ENCODE measurements at places on chromosomes 1 and 21. TPM values are rescaled to one million over a fixed set of nuclear protein-coding genes. Genes with fewer than 3 reads are reported as not detected.
A peak's percentile ranks its signal among the peaks of the same experiment; 100 is the strongest.

- no peak for DNase-seq
Measured at GRCh38 chr1:112636597-112637253, 17.1 kb downstream of the CAPZA1 start.

- peak; percentile 57 for DNase-seq
Measured at GRCh38 chr1:17883136-17883535, 128.0 kb downstream of the ACTL8 start.

- DNase-seq: no peak
Measured at GRCh38 chr1:41046347-41046775, 24.8 kb upstream of the SLFNL1 start.

DNA sequence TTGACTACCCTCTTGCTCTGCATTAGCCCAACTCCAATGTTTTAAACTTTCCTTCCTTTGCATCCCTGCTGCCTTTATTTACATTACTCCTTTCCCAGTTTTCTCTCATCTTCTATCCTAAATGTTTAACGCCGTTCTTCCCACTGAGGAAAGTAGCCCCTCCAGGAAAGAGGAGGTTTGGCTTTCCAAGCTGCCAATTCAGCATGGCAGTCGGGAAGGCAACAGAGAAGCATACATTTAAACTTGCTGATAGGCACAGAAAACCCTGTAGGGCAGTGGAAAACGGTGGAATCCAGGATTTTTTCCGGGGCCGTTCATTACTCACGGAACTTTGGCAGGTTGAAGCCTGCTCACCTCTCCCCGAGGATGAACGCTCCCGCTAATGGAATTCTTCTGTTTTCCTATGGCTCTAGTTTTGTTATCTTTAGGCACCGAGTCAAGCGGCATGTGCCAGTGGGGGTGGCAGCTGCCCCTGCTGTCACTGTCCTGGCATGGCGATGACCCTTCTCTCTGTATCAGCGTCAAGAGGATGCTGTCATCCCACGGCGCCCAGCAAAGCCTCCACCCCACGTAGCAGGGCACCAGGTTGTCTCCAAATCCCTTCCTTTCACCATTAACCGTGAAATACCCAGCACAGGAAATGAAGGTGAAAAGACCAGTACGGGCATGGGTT, 48.3 kb downstream of the ZBTB18 start:
- no peak for DNase-seq

DNA sequence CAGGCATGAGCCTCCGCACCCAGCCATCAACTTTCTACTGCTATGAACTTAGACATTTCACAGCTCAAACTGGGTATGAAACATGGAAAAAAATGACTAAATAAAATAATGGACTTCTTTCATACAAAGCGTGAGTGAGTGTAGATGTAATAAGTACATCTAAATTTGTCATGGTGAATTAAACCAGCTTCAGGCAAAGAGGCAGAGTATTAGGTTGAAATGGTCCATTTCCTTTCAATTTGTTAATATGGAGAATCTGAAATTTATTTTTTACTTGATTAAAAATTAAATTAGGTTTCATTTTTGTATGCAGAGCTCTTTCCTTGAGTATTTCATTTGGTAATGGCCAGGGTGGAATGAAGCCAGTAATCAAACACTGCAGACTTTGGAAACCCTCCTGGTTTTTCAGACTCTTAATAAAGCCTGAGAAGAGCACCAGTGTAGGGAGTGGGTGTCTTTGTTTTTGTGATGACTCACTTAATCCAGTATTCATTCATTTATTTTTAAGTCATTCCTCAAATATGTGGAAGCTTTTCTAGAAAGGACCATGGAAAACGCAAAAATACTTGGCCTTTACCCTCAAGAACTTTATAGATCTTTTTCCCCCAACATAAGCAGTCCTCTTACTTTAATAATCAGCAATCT, 49.2 kb downstream of the ALG14 start:
- DNase-seq: no peak

DNA sequence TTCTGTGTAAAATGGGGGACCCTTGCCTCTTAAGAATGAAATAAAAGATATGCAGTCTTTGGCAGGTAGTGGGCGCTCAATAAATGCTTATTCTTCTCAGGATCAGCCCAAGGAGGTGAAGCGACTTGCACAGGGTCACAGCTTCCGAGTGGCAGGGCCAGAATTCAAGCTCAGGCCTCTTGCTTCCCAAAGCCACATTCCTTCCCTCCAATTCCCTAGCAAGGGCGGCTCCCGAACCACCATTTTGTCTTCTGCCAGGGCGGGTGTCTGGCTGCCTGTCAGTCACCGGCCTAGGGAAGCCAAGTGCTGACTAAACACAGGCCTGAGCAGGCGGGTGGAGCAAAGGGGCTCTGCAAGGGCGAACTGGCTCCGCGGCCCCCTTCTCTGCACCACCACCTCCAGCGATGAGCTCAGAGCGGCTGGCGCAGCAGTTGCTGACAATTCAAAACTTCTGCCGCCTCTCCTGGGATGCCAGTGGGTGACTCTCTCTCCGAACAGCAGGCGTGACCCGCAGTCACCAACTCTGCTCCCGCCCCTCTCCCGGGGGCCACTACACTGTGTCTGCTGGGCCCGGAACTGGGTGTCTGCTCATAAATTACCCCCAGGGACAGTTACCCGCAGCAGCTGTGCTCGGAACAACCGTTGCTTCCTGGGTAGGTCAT, 10.8 kb downstream of the GPR3 start:
- DNase-seq: no peak

DNA sequence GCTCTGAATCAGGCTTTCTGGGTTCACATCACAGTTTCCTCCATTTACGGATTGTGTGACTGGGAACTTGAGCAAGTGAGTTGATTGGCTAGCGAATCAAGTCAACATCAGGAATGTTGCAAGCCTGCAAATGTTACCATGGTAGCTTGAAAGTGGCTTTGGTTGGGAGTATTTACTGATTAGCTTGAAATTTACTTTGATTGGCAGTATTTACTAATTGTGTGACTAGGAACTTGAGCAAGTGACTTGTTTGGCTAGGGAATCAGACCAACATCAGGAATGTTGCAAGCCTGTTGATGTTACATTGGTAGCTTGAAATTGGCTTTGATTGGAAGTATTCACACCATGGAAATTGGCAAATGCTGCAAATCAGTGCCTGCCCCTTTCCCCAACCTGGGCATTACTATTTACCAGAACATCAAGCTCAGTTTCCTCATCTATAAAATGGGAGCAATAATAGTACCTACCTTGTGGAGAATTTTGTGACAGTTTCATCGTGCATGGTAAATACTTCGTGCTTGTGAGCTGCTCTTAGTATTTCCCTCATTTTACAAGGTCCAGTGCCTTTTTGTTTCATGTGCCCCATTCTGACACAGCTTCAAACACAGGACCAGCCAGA, 23.1 kb upstream of the B3GALNT2 start:
- DNase-seq: no peak

DNA sequence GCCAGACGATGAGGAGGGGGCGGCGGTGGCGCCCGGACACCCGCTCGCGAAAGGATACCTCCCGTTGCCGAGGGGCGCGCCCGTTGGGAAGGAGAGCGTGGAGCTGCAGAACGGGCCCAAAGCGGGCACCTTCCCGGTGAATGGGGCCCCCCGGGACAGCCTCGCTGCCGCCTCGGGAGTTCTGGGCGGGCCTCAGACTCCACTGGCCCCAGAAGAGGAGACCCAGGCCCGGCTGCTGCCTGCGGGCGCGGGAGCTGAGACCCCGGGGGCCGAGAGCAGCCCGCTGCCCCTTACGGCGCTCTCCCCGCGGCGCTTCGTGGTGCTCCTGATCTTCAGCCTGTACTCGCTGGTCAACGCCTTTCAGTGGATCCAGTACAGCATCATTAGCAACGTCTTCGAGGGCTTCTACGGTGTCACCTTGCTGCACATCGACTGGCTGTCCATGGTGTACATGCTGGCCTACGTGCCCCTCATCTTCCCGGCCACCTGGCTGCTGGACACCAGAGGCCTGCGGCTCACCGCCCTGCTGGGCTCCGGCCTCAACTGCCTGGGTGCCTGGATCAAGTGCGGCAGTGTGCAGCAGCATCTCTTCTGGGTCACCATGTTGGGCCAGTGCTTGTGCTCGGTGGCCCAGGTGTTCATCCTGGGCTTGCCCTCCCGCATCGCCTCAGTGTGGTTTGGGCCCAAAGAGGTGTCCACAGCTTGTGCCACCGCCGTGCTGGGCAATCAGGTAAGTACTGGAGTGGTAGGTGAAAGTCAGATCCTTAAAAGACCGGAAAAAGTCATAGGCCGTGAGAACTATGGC, 588 bp downstream of the FLVCR1 start:
- no peak for DNase-seq

DNA sequence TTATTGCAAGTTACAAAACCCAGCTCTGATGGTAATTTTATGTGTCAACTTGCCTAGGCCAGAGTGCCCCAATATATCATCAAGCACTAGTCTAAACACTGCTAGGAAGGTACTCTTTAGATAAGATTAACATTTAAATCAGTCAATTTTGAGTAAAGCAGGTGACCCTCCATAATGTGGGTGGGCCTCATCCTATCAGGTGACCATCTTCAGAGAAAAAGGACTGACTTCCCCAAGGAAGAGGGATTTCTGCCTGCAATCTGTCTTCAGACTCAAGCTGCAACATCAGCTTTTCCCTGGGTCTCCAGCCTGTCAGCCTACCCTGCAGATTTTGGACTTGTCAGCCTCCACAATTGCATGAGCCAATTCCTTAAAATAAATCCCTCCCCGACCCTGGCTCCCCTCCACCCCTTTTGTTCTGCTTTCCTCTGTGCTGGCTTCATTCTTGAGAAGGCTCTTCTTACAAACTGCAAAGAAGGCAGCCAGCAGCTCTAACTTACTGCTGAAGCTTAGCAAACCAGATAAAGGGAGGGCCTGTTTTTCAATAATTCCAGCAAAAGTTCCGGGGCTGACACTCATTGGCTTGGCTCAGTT, 56.4 kb upstream of the RUNX3 start:
- no peak for DNase-seq

DNA sequence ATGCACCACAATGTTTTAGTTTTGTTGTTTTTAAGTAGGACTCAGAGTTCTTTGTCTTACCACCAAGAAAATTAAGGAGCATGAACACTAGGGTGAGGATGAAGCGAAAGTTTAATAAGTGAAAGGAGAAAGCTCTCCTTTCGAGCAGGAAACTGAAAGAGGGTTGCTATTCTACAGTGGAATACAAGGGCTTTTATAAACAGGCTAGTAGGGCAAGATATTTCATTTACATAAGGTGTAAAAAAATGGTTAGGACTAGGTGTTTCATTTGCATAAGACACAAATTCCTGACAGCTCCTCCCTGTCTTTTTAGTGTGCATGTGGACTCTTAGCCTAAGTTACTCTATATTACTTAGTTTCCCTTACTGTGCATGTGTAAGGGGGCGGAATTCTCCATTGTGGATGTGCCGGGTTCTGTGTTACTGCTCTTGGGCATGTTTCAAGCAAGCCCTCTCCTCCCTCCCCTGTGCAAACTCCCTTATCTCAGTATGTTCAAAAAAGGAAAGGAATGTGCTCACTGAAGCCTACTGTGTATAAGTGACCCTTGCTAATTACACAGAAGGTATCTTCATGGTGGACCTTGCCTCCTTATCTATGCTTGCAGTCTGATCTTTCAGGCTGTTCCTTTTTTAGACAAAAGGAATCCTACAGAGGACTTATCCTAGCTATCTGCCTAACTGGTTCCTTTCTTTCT, 7.3 kb downstream of the TSHB start:
- no peak for DNase-seq

DNA sequence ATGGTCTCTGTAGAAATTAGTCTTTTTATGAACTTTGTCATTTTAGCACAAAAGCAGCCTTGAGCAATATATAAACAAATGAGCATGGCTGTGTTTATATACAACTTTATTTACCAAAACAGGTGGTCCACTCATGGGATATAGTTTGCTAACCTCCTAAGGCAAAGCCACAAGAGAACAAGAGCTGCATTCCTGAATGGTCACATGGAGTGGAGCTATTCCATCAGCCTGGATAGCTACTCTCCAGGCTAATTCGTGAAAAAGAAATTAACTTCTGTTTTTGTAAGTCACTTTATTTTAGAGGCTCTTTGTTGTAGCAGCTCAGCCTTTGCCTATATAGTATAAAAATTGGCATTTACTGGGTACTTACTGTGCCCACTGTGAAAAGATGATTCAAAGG, 163.3 kb upstream of the FAM78B start:
- no peak for DNase-seq

DNA sequence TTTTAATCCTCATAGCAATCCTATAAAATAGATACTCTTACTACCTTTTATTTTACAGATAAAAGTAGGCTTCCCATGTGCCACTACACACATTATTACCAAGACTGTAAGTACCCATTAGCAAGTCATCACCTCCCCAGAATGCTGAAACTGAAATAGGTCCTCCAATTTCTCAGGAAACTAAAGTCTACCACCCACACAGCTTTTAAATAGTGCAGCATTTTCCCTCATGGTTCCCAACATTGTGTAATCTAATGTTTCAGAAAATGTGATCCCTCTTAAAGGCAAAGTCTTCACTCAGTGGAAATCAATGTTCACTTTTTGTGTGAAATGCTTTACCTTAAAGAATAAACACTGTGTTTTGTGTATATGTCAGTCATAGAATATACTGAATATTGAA, 356.5 kb downstream of the GPATCH2 start:
- no peak for DNase-seq

- DNase-seq: no peak
Measured at GRCh38 chr1:153662269-153662668, 3.8 kb downstream of the SNAPIN start.

DNA sequence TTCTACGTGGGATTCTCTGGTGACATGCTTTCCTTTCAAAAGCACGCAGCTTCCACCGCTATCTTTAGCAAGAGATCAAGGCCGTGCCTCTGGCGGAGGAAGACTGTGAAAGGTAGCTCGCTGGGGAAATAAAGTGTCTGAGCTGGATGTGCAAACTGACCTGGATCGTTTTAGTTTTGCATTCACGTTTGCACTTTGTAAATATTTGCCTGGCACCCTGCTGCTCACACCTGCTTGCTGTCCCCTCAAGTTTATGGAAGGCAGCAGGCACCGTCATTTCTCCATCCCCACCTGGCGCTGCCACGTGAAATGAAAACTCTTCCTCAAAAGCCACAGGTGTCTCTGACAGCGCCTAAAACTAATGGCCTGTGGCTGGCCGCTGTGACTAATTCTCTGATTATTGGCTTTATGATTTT, 44.0 kb upstream of the TARDBP start:
- DNase-seq: no peak

GRCh38 chr1:166868639-166869038, 7.4 kb downstream of the TADA1 start:
- DNase-seq: no peak

GRCh38 chr1:225963735-225964530, 22.9 kb upstream of the LEFTY2 start:
- peak; percentile 39 for DNase-seq

MAP3K7CL gene
- 3.9 TPM for total RNA-seq

LRRC7 gene
- total RNA-seq: 0.03 TPM

SLAMF6 gene
- 1.2 TPM for total RNA-seq

PAPPA2 gene
- total RNA-seq: 0.48 TPM

AUNIP gene
- not detected for total RNA-seq

OR2T29 gene
- total RNA-seq: not detected

FCGR3B gene
- 10.9 TPM for total RNA-seq

Data from mesenteric fat pad (tissue), 1 donor.